Karpas-422 (cell line): ENCODE measurements at places on chromosomes 6 and 20. TPM values are rescaled to one million over a fixed set of nuclear protein-coding genes. Genes with fewer than 3 reads are reported as not detected.

The HLA-DQB1 gene
- 79.1 and 126 TPM in 2 replicates for total RNA-seq

GRCh38 chr6:41442800-41443501, 103.2 kb upstream of the FOXP4 start:
- no peak for DNase-seq

The ZNF831 gene
- 0.11 TPM in 1 of 2 replicates, not detected in the other for total RNA-seq

The POM121L2 gene
- total RNA-seq: not detected in 2 replicates

The LY6G6D gene
- not detected in 2 replicates for total RNA-seq

- no peak for DNase-seq
These were observed 33.1 kb upstream of the DAAM2 start for GRCh38 chr6:39758905-39759605.

DNA sequence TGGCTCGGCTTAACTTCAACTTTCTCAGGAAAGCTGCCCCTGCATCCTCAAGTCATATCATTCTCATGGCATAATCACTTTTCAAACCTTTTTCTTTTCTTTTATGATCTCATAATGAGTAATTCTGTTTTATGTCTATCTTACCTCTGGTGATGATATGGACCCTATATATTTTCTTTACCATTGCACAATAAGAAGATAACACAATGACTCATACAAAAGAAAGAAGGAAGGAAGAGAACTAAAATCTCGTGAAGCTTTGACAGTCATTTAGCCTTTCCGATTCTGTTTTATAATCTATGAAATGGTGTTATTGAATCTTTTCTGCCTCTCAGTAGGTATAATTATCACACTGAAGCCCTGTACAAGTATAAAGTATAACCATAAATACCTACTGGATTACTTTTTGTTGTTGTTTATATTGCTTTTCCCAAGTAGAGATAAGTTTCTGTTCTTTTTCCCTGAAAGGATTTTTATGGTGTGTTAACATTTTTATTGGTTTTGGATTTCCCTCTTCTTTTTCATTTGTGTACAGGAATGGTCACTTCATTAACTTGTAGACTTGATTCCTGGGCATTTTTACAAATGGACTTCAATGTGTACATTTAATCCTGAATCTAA, 300.9 kb downstream of the LAMA2 start:
- DNase-seq: no peak

The CNBD2 gene
- 8.4 and 10.4 TPM in 2 replicates for total RNA-seq

DNA sequence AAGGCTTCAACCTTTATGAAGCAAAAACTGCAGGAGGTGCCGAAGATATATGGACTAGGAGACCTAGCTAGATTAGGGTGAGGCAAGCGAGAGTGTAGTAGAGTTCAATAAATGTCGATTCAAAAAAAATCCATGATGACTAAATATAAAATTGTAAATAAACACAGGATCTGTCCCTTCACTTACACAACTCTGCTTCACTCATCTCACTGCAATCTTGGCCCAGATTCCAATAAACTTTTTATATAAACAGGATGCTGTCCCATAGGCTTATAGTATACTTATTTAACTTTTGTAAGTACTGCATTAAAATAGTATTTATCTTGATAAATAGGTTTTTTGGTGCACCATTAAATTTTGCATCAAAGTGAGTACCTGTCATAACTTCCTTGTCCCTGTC, 648.4 kb upstream of the NRSN1 start:
- no peak for DNase-seq

DNA sequence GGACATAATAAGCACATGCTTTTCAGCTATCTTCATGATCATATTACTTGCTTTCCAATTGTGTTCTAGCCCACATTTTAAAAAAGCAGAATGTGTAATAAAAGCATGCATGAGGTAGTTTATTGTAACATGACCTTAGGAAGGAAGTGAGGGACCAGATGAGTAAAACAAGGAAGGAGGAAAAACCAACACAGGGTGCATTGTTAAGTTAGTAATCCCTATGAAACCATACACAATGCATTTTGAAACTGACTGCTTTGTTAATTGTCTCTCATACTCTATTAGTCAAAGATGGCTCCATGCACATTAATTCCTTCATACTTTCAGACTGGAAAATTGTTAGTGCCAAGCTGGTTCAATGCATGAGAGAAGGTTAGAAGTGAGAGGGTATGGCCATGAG, 37.7 kb upstream of the CENPW start:
- DNase-seq: no peak

The MYB gene
- 5.3 and 11.8 TPM in 2 replicates for total RNA-seq

DNA sequence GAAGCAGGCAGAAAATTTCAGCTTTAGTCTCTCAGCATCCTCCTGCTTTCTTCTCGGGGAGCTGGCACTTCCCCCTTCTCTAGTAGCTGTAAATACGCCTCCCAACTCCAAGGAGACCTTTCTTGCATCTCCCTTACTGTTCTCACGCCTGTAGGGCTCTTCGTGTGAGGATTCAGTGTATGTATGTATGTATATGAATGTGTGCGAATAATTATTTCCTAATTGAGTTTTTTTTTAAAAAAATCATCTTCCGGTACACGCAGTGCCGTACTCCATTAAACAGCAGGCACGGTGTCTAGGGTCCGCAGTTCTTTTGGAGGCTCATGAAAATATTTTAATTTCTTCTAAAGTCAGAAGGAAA, 85.4 kb downstream of the HFE start:
- peak; percentile 84 for DNase-seq

DNA sequence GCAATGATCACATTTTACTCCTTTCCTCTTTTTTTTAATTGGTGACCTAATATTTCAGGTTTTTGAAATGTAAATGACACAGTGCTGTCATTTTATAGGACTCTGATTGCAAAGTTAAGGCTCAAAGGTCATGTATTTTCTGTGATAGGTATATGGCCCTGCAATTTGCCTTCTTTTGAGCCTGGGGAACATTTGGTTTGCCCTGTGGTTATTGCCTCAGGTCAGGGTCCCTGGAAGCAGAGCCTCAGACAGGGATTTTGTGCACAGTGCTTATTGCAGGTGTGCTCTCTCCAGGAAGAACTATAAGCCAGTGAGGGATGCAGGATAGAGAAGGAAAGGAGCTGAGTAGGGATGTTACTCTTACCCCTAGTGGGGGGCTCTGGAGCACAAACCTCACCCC, 229.3 kb upstream of the ECI2 start:
- DNase-seq: no peak

GRCh38 chr6:97820400-97820799, 537.4 kb upstream of the MMS22L start:
- DNase-seq: no peak

DNA sequence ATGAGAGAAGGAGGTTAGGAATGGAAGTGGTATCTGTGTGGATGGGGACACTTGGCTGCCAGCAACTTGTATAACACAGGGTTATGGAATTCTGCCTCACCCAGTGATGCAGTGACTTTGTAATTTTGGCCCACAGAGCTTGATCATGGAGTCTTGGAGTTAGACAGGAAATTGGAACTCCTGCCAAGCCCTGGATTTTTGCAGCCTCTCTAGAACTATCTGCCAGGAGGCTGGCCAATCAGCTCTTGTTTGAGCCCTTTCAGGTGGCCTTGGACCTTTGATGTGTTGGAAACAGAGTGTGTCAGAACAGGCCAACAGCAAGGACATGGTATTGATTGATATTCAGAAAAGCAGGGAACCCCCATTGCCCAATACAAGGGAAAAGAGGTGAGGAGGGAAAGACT, 157.7 kb upstream of the GGTLC1 start:
- no peak for DNase-seq

The MATN4 gene
- total RNA-seq: not detected in 2 replicates
